ENCODE measurements at places on chromosomes 13 and 19.

DNA sequence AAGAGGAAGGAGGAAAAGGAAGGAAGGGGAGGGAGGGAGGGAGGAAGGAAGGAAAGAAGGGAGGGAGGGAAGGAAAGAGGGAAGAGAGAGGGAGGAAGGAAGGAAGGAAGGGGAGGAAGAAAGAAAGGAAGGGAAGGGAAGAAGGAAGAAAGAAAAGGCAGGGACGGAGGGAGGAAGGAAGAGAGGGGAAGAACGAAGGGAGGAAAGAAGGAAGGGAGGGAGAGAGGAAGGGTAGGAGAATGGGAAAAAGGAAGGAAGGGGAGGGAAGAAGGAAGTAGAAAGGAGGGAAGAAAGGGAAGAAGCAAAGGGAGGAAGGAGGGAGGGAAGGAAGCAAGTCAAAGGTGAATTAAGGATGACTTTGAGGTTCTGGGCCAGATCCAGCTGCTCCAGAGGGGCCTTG is 3.0 kb downstream of the ACSBG2 start:
- no peak for DNase-seq

GRCh38 chr19:17138937-17139598 is 63.5 kb downstream of the MYO9B start:
- no peak for DNase-seq

DNA sequence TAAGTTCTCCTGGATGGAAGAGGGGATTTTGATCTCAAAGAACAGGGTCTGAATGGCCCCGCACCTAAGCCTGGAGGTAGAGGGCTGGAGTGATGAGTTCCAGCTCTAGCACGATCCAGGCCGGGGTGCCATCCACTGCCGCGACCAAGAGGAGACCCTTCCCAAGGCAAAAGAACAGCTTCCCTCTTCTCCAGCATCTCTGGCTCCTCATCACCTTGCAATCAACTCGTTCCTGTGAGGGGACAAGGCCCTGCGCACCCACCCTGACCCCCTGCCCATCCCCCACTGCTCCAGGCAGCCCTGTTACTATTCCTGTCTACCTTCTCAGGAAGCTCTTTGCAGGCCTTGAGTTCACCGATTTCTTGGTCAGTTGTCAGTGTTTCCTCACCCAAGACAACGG is 17.8 kb downstream of the COL4A1 start:
- no peak for DNase-seq

GRCh38 chr19:57052081-57052480 is 67.7 kb upstream of the USP29 start:
- no peak for DNase-seq

DNA sequence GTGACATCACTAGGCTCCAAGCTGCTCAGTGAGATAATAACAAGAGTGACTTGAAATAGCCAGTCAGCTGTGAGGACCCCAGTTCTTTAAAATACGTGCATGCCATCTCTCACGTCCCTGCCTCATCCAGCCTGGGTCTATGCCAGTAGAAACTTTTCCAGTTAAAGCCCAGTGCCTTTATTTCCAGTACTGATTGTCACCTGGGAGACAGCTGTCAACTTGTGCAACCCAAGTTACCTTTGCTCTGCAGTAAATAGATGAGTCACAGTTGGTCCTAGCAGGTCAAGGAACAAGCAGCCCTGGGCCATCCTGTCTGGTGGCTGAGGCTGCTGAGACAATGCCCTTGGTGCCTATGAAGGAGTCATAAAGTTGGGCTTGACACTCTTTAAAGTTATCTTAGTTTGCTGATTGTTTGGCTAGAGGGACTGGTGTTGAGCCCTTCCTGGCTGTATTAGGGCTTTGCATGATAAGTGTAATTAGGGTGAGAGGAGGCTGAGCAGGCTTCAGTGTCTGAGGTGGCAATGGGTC is 228.7 kb downstream of the LACC1 start:
- DNase-seq, result no peak

GRCh38 chr19:4033028-4033956 is 25.8 kb downstream of the PIAS4 start:
- no peak for DNase-seq

DNA sequence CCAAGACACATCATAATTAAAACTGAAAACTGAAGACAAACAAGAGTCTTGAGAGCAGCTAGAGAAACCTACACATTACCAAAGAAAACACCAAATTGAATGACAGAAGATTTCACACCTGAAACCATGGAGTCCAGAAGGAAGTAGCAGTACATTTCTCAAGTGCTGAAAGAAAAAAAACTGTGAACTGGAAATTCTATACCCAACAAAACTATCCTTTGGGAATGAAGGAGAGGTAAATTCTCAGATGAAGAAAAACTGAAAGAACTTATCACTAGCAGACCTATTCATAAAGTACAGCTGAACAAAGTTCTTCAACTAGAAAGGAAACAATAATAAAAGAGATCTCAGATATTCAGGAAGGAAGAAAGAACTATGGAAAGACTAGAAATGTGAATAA is 198.7 kb upstream of the ZNF507 start:
- DNase-seq, result no peak

- DNase-seq, result no peak
Measured at GRCh38 chr19:9155591-9155990, 15.4 kb downstream of the ZNF317 start.

- DNase-seq, result no peak
Measured at GRCh38 chr19:32178401-32178800, 167.0 kb upstream of the ZNF507 start.

- no peak for DNase-seq
Measured at GRCh38 chr19:55133639-55134444, 15.2 kb downstream of the TNNT1 start.

- DNase-seq, result no peak
Measured at GRCh38 chr19:32458500-32459123, 53.0 kb downstream of the DPY19L3 start.

GRCh38 chr13:28753208-28753892 is 34.6 kb upstream of the SLC46A3 start:
- DNase-seq, result no peak

GRCh38 chr13:41403983-41404382 is 53.4 kb upstream of the RGCC start:
- no peak for DNase-seq

DNA sequence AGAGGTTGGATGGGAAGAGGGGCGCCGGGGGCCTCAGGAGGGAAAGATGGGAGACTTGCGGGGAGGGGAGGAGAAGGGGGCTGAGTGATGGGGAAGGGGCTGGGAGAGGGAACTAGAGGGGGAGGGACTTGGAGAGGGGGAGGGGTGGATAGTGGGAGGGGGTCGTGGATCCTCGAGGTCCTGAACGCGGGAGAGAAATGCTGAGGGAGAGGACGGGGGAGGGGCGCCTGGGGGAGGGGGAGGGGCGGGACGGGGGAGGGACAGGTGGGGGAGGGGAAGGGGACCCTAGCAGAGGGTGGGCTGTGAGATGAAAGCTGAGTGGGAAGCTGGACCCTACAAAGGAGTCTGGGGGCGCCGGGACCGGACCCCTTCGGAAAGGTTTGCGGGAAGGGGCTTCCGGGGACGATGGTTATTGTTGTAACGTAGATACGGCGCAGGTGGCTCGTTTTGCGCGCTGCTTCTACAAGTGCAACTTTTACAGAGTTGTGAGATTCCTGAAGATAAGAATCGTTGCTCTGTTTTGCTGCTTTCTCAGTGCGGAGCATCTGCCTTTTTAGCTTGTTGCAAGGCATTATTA is 418 bp downstream of the ZNF444 start:
- DNase-seq, result no peak

GRCh38 chr19:35090506-35091214 is 25.0 kb upstream of the FXYD3 start:
- peak; percentile 12 for DNase-seq

- no peak for DNase-seq
Measured at GRCh38 chr19:10881403-10882107, 10.2 kb downstream of the CARM1 start.

DNA sequence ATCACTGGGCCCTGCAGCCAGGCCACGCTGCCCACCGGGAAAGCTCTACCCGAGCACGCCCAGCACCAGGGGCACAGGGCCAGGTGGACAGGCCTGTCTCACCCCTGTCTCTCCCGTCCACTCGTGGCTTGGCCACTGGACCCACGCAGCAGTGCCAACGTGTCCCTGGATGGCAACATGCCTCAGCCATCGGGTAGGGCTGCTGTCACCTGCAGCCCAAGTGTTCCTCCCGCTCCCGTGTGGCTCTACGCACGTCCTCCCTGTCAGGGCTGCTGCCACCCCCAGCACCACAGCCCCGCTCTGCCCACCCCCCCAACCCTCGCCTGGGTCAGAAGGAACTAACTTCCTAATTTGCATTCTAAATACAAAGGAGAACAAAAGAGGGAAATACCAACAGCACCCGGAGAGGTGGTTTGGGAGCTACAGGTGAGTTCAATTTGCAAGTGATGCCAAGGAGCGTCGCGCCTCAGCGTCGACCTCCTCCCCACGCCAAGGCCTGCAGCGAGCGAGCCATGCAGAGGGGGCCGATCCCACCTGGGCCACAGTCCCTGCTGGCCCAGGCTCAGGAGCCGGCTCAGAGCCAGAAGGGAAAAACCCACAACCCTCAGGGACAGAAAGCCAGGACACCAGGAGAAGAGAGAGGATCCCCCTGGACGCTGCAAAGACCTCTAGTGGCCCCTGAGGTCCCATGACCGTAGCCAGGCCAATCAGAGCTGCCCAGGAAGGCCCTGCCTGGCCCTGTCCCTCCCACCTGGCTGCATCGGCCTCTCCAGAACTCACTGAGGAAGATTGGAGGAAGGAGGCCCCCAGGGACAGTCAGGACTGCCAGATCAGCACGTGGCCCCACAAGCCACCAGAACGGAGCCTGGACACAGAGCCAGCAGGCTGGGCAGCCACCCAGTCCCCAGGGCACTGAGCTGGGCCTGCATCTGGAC is 128.4 kb upstream of the SPACA7 start:
- no peak for DNase-seq

DNA sequence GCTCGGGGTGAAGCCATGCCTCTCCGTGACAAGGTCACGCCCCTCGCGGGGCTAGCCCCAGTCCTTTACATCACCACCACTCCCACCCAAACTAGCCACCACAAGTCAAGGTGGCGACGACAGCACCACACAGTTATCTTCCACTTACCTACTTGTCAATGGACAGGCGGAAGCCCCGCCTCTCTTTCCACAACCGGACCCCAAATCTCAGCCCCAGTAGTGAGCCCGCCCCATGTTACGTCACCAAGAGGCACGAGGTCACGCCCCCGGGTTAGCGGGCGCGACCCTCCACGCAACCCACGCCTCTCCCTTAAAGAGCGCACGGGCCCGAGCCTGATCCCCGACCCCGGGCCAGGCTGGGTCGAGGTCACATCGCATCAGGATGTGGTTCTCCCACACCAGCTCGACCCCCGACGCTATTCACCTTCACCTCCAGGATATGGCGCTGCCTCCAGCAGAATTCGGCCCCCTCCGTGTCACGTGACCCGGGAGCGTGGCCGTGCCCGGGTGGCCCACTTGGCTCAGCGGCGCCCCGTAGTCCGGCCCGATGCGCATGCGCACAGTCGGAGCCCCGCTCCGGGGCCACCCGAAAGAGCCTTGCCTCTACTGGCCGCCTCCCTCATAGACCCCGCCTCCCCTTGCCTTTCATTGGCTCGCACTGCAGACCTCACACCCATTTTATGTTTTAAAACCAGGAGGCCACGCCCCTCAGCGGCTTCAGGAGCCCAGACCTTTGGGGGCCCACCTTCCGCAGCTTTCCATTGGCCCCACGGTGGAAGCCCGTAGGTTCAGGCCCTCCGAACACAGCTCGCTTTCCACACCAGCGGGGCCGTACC is 18.2 kb downstream of the SYDE1 start:
- DNase-seq, result peak; percentile 97

DNA sequence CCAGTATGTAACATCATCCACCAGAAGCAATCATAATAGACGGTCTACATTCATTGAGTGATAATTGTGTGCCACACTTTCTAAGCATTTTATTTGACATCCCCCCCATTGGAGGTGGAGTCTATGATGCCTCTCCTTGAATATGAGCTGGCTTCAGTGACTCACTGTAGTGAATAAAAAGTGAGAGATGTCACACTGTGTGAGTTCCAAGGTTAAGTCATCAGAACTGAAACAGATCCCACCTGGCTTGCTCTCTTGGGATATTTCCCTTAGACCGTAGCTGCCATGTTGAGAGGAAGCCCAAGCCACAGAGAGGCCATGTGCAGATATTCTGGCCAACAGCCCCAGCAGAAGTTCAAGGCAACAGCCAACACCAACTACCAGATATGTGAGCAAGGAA is 12.6 kb downstream of the RTBDN start:
- DNase-seq, result no peak

- peak; percentile 52 for DNase-seq
Measured at GRCh38 chr19:10390652-10391286, 10.4 kb upstream of the TYK2 start.

DNA sequence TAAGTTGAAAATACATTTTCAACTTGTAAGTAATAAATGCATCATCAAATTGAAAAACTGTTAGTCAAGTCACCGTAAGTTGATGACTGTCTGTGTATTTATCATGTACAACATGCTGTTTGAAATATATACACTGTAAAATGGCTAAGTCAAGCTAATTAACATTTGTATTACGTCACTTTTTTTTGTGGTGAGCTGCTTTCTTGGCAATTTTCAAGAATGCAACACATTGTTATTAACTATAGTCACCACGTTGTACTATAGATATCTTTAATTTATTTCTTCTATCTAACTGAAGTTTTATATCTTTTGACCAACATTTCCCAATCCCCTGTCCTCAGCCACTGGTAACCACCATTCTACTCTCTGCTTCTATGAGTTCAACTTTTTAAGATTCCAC is 57.0 kb downstream of the RBM26 start:
- DNase-seq, result no peak

- no peak for DNase-seq
Measured at GRCh38 chr19:45501730-45502014, 3.4 kb downstream of the PPM1N start.

- no peak for DNase-seq
Measured at GRCh38 chr13:50979187-50979586, 69.6 kb downstream of the RNASEH2B start.

- no peak for DNase-seq
Measured at GRCh38 chr19:33329736-33330135, 27.4 kb upstream of the CEBPA start.

DNA sequence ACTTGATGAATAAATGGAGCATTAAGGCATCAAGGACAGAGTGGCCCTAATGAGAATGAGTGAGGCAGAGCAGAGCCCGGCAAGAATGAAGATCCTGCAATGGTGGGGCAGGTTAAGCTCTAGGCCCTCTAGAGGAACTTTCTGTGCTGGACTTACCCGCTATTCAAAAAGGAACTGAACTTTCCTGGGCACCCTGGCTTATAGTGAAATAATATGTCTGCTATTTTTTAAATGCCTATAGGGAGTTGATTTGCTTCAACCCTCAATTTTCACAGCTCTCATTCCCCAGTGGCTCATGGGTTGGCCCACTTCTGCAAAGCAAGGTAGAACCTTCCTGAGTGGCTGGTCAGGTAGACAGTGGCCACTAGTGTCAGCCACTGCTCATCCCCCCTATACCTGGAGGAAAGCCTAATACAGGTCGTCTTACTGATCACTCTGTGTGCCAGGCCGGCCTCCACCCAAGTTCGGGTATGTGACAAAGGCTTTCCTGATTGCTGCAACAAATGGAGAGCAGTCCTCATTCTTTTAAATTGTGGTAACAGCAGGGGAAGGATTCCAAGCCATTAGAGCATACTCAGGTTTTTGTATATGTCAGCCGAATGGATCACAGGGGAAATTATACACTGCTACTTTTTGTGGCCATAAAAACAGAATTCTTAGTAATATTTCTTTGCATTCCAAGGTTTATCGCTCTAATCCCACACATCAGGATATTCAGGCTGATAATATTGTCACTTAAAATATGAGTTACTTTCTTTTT is 103.0 kb downstream of the KL start:
- no peak for DNase-seq
